Nephron progenitor cell (in vitro differentiated cells): ENCODE measurements at places on chromosomes 5 and 9.
A peak's percentile ranks its signal among the peaks of the same experiment; 100 is the strongest.

DNA sequence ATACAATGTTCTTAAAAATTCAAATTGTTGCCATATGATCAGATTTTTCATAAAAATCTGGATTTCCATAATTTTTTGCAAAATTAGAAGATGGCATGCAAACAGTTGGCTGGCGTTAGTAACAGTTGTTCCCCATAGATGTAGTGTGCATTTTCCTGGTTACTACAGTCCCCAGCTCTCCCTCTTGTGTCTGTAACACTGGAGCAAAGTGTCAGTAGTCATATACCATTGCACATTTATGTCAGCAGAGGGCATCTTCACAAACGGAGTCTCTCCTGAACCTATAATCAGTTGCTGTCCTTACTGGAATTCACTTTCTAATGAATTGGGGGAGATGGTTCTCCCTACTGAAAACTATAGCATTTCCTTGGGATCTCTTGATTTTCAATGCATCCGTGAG is 44.7 kb upstream of the DMAC1 start:
- DNase-seq: no peak

DNA sequence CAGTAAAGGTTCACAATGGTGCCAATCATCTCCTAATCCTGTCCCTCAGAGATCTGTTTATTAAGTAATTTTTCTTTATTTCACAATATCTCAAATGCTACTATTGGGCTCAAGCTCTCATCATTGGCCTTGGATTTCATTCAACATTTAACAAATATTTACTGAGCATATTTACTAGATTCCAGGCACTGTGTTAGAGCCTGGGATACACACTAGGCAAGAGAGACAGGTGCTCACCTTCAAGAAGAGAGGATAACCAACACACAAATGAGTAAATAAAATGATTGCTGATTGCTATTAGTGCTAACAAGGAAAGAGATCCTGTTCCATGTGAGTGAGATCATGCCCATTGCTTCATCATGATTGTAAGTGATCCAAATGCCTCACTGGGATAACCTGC is 27.4 kb downstream of the PPP2R2B start:
- DNase-seq: no peak

DNA sequence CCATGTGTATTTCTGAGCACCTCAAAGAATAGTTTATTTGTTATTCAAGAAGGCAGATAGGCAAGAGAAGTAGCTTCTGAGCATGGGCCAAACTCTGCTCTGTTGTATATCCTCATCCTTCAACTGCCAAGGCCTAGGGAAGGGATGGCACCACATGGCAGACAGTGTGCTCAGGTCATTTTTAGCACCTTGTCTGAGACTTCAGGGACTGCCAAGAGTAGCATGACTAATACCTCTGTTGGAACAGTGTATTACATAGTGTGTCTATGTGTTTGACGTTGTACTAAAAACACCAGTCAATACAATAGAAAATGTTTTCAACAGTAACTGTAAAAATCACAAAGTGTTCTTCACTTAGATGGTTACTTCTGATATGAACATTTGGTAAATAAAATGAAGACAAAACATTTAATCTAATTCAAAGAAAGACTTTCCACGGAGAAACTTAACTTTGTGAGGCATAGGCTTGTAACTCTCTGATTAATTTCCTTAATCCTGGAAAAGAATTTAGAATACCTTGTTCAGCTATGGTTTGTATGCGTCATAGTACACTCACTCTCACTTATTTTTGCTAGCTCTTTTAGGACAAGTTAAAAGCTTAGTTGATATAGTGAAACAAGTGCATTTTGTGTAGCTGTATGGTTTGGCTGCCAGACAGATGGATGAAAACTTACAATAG is 318.4 kb upstream of the RIOK2 start:
- no peak for DNase-seq

DNA sequence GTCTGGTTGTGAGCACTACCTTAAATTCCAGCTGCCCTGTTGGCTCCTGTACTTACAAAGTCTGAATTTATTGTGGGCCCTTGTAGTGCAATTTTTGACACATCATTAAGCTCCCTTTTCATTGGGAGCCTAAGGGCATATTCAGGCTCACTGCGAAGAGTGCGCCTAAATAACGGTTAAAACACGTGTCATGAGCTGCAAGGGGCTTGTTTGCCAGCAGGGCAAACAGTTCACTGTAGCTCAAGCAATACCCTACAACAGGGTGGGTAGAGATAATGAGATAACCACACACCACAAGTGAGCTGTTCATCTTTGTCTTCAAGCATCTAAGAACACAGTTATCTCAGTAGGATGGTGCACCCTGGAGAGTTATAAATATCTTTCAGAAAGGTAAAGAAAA is 214.2 kb downstream of the SLF1 start:
- no peak for DNase-seq

GRCh38 chr9:134442486-134443173 is 116.4 kb downstream of the RXRA start:
- DNase-seq: no peak

DNA sequence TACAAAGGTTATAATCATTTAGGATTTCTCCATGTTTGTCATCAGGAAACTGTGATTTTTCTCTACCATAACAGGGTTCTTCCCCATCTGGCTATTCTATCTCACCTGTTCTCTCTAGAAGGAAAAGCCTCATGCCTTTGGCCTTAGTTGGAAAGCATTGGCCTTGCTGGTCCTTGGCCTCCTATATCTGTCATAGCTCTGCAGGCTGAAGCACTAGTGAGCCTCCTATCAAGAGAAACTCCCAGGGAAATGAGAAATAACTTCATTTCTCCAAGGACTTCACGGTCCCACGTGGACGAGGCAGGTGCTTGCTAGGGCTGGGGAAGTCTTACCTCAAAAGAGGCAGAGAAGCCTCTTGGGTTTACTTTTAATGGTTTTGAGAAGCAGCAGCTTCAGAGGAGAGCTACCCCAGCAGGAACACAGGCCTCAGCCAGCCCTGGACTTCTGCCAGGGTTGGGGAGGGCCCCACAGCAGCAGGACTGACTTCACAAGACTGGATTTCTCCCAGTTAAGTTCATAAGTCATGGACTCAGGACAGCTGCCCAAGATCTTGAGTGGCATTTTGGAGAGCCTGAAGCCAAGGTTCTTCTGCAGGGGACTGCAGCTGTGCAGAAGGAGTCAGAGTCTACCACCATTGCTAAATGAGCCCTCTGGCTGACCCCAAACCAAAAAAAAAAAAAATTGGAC is 15.8 kb upstream of the PSAT1 start:
- no peak for DNase-seq

DNA sequence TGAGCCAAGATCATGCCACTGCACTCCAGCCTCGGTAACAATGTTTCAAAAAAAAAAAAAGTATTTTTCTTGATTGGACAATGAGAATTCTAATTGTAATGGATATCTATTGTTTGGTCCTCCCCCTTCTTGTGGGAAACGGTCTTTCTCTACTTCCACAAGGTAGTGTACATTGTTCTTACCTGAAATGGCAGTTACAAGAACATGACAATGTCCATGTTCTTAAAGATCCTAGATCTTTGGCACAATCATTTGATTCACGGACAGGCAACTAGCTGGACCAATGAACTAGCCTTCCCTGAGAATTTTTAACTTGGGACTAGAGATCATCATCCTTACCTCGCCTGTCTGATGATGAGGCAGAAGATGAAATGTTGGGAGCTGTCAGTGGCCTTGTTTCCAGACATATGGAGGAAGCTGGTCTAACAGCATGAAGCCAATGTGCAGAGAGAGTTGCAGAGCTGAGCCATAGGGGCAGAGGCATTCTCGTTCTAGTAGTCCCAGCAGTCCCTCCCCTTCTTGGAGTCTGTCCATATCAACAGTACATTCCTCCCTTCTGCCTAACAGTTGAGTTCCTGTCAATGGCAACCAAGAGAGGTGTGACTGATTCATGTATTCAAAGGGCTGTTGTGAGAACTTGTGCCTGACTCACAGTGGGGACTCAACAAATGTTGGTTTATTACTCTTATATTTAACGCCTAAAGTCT is 2.1 kb upstream of the MARCHF6 start:
- DNase-seq: no peak

- no peak for DNase-seq
Measured at GRCh38 chr9:72460342-72461312, 60.8 kb upstream of the TMC1 start.

- DNase-seq: no peak
Measured at GRCh38 chr9:126112135-126112720, 214.4 kb upstream of the MVB12B start.

DNA sequence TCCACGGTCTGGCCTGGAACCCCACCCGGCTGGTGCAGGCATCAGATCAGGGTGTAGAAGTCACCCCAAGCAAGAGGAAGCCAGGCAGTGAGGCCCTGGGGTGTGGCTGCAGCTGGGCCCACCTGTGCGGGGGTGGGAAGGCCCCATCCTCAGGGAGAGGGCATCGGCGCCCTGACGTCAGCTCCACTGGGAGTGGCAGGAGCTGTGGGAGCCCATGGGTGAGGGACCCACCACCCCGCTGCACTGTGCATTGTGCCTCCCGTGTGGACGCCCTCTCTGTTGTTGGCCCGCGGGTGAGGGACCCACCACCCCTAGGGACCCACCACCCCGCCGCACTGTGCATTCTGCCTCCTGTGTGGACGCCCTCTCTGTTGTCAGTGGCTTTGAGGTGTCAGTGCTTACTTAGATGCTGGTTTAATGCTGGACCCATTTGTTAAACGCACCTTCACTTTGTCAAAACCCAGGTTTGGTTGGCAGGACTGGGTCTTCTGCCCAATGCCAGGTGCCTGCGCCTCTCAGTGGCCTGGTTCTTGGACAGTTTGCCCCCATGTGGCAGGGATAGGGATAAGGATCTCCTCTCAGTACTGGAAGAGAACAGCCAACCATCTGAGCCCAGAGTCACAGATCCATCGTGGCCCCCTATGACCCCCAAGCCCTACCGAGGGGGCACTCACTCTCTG is 6.9 kb upstream of the EXOC3 start:
- DNase-seq: no peak

- DNase-seq: no peak
Measured at GRCh38 chr5:133468596-133468995, 143.7 kb downstream of the FSTL4 start.

DNA sequence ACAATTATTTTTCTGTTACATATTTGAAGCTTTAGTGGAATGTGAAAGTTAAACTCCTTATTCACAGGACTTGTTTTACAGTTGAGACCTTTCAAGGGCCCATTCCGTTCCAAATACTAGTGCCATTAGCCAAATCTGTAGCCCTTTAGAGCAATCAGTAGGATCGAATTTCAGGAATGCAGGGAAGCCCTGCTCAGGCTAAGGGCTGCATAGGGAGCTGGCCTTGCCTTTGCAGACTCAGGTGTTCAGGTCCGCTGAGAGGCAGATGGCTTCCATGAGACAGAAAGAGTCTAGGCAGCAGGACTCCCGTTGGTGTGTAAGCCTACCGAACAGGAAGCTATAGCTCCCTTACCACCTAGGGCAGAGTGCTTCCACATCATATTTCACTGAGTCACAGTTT is 150.1 kb upstream of the SLC27A6 start:
- peak; percentile 18 for DNase-seq

DNA sequence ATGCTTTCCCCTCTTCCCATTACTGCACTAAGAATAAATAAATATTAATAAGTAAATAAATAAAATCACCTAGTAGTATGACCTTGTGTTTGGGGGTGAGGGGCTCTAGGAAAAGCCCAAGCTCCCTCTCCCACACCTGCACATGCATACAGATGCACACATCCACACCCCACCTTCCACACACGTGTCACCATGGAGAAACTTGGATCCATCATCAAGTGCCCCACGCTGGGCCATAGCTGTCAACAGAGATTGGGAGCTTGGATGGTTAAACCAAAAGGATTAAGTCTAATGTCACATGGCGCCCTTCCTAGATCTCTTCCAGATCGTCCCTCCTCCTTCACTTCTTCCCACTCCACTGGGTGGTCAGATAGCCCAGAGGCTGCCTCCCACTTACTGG is 37.0 kb downstream of the TMEM215 start:
- no peak for DNase-seq

DNA sequence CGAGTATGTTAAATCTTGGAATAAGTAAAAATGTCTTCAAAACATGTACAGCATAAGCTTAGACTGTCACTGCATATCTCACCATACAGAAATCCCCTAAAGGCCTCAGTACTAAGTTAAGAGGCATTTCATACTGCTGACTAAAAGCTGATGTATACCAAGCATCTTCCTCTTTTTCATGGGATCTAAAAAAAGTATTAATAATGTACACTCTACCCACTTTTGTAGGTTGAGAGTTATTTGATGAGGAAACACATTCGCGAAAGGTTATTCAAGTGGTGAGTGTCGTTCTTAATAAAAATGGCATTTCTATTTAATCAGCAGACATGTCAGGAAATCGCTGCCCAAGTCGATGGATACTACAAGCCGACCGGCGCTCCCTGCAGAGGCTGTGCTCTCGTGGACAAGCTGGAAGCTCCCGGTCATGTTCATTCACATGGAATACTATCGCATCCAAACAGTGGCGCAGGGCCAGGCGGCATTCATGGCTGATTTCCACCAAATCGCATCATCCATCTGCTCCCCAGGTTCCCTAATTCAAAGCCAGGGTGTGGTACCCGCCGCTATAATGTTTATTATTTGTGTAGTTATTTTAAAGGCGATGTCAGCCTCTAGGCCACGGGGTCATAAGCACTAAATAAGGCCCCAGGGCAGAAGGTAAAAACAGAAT is 724 bp downstream of the SGTB start:
- DNase-seq: peak; percentile 46

GRCh38 chr5:124755041-124755440 is 8.6 kb upstream of the ZNF608 start:
- DNase-seq: no peak

- DNase-seq: no peak
Measured at GRCh38 chr9:14584571-14584970, 108.7 kb downstream of the ZDHHC21 start.

GRCh38 chr9:75803130-75803529 is 87.3 kb upstream of the PCSK5 start:
- no peak for DNase-seq
